ENCODE measurements at places on chromosomes 13 and 19. TPM values are rescaled to one million over a fixed set of nuclear protein-coding genes. Genes with fewer than 3 reads are reported as not detected.

Gene KRTDAP
- not detected for polyA plus RNA-seq

Gene FCGBP
- 5.6 TPM for polyA plus RNA-seq

DNA sequence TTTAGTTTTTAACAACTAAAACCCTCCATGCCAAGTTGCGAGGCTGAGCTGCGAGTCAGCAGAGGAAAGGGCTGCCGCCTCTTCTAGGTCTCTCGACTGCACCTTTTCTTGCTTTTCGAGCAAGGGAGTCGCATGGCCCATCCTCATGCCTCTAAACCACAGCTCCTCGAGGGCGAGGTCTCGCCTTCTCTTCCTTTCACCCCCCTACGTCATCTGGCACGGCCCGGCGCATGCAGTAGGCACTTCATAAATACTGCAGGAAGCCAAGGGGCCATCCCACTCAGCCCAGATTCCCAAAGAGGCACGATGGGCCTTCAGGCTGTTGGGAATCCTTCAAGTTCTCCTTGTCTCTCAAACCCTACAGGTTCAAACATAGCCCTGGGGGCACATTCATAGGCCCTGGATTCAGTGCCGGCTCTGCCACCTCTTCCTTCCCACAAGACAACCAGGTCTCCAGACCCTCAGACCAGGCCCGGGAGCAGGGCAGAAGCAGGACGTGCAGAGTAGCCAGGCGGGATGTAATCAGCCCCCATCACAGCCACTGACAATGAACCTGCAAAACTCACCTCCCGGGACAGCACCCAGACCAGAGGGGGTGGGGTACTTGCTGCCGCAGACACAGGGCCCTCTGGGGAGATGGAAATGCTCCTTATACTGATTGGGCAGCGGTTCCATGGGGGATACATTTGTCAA lies 41.7 kb downstream of the GGACT start:
- no peak for DNase-seq

Gene ARHGEF18
- 14.5 TPM for polyA plus RNA-seq

DNA sequence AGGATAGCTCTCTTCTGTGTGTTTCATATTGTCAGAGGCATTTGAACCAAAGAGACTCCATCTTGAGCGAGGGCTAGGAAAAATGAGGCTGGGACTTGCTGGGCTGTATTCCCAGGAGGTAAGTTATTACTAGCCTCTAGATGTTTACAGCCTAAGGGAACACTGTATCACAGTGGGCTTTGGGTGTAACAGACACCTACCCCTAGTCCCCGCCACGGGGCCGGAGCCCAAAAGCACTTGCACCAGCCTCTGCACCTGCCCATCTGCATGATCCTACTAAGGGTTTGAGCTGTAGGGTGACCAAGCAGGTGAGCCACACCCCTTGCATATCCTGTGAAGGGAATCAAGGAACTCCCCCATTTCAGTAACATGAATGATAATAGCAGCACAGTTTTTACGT lies 1972.2 kb downstream of the OLFM4 start:
- no peak for DNase-seq

GRCh38 chr13:93774506-93774905 lies 547.9 kb downstream of the GPC6 start:
- no peak for DNase-seq

Gene ZNF888
- polyA plus RNA-seq: 3.3 TPM

GRCh38 chr19:48991873-48992580 lies 1.1 kb downstream of the GYS1 start:
- peak; percentile 44 for DNase-seq

- no peak for DNase-seq
These were observed 622 bp downstream of the RASA3 start for GRCh38 chr13:114131583-114132418.

- DNase-seq: no peak
These were observed 23.9 kb upstream of the RCBTB2 start for GRCh38 chr13:48556817-48557216.

Gene ZNF584
- polyA plus RNA-seq: 4.4 TPM

Gene TMPRSS9
- polyA plus RNA-seq: 0.38 TPM

Gene HSH2D
- 0.30 TPM for polyA plus RNA-seq

Gene NXNL1
- polyA plus RNA-seq: not detected

GRCh38 chr13:99392470-99393135 lies 85.4 kb upstream of the GPR183 start:
- no peak for DNase-seq

Gene ZNF529
- 15.3 TPM for polyA plus RNA-seq

Gene SIGLEC10
- 0.92 TPM for polyA plus RNA-seq

GRCh38 chr19:18648973-18649315 lies 12.1 kb downstream of the KLHL26 start:
- DNase-seq: no peak

- no peak for DNase-seq
These were observed 41.7 kb upstream of the MAP3K10 start for GRCh38 chr19:40149501-40149900.

Gene YJEFN3
- polyA plus RNA-seq: 6.9 TPM

DNA sequence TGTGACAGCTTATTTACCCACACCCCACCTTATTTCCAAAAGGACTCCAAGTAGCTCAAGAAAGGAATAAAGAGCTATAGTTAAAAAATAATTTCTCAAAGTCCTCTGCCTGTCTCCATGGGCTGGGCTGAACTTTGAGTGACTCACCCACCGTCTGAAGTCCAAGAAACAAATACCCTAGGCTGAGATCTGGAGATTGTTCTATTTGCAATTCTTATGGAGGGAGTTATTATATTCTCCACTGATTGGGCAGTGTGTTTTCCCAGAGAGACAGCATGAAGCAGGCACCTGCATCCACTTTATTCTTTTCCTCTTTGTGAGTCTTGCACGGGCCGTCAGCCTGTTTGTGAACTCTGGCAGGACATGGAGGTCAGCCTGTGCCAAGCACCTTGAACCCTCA lies 63.2 kb downstream of the SHISA2 start:
- no peak for DNase-seq

Gene ZNF222
- 4.7 TPM for polyA plus RNA-seq

Gene CDC34
- polyA plus RNA-seq: 69.0 TPM

DNA sequence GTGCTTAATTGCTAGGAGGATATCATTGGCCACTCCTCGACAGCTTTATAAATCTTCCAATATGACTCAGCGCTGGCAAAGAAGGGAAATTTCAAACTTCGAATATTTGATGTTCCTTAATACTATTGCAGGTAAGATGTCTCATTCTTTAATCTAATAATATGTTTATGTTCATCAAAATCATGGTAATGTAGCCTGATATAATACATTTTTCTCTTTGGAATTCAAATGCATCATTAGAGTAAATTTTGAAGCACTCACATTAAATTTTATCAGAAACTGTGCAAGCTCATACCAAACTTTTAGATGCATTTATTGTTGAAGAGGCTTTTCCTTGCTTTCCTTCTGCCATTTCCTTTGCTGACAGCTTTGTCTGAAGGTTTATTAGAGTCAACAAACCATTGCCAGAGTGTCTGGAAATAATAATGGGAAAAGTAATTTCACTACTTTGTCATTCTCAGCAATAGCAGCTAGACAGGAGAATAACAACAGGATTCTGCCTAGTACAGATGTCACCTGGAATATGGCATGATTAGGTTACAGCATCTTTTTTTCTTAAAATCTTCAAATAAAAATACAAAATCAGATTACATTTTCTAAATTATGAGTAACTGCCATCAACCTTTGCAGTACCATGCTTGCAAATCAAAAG lies 78.6 kb upstream of the MAB21L1 start:
- no peak for DNase-seq

DNA sequence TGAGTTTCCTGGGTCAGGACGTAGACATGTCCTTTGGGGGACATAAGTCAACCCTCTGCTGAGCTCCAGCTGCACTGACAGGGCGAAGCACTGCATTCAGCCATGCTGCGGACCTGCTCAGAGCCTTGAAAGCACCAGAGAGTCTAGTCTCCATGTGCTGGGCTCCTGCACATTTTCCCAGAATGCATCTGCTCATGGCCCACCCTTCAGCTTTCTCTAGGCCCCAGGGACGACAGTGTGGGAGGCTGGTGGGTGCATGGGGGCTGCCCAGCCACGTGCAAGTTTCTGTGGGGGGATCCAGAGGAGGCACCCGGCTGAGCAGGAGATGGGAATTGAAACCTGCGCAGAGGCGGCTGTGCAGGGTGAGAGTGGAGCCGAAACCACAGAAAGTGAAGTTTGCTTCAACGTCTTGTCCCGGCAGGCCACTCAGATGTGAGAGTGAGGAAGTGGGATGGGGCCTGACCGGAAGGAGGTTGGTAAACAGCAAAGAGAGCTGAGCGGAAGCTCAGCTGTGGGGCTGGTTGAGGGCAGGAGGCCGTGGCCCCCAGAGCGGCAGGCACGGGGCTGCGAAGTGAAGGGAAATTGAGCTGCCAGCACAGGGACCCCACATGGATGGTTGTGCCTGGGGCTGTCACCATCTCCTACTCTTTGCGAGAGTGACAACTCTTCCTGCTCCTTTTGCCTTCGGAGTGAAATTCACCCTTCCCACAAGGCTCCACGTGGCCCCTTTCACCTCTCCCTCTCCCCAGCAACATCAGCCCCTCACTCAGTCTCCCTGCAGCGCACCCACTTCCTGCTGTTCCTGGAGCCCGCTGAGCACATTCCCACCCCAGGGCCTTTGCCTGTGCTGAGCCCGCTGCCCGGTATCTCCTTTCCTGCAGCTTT lies 11.8 kb downstream of the PGLS start:
- peak; percentile 39 for DNase-seq

DNA sequence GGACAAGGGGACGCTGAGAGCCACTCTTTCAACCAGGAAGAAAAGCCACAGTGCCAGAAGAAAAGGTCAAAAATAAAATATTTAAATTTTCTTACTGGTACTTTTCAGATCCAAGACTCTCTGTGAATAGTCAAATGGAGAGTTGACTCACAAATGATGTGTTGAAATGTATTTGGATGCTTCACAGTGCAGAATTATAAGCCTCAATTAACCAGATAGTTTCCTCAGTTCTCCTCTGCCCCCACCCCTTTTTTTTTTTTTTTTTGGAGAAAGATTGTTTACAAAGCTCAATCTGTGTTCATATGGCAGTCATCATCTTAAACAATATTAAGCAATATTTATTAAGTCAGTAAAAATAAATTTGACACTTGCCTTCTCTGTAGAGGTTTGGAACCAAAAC lies 470.8 kb downstream of the FGF9 start:
- no peak for DNase-seq

Gene SIGLEC12
- polyA plus RNA-seq: not detected

Gene TMEM238
- 0.23 TPM for polyA plus RNA-seq

DNA sequence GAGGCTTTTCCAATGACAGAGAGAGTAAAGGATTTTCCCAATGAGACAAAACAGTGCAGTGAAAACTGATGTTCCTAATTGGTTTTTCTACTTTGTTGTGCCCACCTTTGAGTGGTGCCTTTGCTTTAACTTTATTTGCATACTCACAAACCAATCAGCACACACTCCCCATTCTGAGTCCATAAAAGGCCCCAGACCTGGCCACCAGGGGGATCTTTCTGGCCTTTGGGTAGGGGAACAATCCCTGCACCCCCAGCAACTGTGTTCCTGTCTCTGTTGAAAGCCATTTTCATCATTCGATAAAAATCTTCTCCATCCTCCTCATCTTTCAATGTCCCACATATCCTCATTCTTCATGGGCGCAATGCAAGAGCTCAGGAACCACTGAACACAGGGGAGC lies 252.8 kb downstream of the B3GLCT start:
- DNase-seq: no peak

GRCh38 chr19:58395979-58396627 lies 647 bp downstream of the RNF225 start:
- no peak for DNase-seq

GRCh38 chr13:59494151-59494550 lies 669.6 kb downstream of the DIAPH3 start:
- DNase-seq: no peak

DNA sequence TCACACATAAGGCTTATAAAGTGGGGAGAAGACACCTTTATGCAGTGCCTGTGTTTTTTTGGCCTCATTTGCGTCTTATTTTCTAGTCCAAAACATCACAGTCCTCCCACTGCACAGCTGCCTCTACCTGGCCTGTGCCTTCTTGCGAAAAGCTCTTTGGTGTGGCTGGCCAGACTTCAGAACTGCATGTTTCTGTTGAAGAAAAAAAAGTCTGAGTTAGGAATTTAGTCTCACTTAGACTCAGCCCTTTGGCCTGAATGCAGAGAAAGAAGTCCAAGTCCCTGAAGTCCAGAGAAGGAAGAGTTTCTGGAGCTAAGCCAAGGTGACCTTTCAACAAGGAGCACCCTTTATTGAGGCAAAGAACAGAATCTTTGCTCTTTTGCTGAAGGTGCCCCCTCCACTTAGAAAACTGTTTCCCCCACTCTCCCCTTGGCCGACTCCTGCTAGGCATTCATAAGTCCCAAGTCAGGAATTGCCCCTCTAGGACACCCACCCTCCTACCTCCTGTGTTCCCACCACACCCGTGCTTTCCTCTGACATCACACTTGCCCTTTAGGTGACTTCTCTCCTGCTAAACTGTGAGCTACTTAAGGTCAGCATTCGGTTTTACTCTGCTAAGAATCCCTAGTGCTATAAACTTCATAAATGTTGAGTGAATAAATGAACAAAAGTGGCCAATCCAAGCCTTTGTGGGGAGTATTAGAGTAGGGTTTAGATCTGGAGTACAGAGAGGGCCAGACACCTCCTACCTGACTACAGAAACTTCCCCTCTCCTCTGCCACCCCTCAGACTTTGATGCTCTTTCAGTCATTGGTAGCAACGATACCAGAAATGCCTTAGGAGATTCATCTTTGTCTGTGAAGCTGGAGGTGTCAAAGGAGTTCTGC lies 226.8 kb downstream of the LACC1 start:
- DNase-seq: no peak

DNA sequence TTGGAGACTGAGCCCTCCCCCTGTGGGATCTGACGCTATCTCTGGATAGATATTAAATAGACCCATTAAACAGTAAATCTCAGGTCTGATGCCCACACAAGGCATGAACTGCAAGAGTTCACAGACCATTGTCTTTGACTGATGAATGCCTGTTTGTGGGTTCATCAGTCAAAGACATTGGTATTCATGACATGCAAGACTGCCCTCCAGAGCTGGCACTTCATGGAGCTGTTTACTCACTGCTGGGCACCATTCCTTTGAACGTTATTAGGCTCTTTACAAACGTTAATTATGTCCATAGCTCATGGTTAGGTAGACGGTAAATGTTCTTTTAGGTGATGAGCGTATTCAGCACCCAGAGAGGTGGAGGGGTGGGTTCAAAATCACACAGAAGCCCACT lies 111.8 kb upstream of the PABPC3 start:
- DNase-seq: no peak

- no peak for DNase-seq
These were observed 11.6 kb downstream of the ZNF578 start for GRCh38 chr19:52464798-52465470.

GRCh38 chr13:82879921-82880320 lies 1002.4 kb downstream of the SLITRK1 start:
- no peak for DNase-seq

- no peak for DNase-seq
These were observed 1.8 kb upstream of the LILRB4 start for GRCh38 chr19:54660964-54661363.

DNA sequence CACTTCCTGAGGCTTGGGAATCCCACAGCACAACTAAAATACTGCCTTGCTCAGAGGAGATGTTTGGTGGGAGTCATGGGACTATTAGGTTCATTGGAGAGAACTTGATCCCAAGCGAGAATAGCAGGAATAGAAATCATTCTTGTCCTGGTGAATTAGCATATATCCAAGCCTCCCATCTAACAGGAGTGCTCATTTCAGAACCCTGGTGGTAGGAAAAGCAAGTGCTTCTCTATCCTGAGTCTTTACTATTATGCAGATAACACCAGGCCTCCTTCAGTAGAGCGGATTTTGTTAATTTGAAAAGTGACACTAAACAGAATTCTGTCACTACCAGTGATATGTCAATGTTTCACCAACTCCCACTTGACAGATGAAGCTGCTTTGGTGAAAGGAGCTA lies 199.5 kb downstream of the ATP8A2 start:
- DNase-seq: no peak

Gene POU2F2
- polyA plus RNA-seq: 1.3 TPM

Gene SGCG
- polyA plus RNA-seq: 70.9 TPM

Measured in forelimb muscle (tissue), 1 donor.